Esophagus squamous epithelium (tissue), 5 donors: ENCODE measurements at places on chromosomes 11 and 22.

DNA sequence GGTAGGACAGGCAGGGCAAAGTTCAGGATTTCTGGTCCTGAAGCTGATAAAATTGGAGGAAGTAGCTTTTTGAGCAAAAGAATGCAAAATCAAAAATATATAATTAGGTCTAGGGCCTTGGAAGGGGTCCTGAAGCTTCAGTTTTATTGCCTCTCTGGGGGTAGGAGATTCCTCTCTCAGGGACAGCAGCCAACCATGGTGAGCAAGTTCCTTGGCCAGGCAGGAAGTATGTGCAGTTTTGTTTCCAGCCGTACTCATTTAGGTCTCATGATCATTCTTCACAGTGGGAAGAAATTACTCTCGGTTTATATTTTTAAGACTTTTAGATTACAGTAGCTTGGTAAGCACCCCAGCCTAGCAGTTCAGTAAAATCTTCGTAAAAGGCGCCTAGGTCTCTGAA is 2.9 kb upstream of the RAB38 start:
- DNase-seq = no peak

DNA sequence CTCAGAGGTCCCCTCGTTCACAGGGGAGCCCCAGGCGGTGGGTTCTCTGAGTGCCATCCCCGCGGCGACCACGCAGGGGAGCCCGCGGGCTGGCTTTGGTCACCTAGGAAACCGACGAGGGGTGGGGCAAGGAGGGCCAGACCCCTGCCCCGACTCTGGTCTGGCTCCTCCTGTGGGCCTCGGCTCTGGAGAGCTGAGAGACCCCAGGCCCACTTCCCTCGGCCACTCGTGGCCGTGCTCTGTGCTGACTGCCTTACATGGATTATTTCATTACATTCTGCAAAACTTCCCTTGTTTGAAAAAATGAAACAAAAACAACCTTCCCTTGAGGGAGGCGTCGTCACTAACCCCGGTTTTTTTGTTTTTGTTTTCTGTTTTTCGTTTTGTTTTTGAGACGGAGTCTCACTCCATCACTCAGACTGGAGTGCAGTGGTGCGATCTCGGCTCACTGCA is 15.1 kb upstream of the CYTH4 start:
- no peak for DNase-seq

DNA sequence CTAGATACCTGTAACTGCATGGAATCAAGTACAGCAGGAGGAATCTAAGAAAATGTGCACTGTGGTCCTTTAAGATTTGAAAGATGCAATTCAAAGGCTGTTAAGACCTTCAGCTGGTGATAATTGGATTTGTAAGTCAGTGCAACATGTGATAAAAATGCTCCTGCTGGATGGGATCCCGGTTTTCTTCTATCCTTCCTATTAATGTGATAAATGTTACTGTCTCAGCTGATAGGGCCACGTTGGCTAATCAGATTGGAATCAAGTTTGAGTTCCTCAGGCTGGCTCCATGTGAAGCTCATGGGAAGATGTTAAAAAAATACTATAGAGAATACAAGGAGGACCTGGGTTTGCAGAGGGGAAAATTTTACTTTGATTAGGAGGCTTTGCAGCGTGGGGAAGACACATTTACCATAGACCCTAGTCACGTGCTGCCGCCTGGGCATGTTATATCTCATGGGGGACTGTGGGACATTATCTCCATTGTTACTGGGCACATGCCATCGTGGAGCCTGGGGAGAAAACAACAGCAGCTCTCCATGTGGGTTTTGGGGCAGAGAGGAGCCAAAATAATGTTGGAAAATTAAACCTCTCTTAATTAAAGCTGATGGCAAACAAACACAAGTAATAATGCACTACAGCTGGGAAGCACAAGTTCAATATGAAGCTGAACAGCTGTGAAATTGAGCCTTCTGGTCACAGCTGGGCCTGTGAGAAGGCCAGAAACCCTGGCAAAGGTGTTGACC is 652.5 kb downstream of the NTM start:
- no peak for DNase-seq

DNA sequence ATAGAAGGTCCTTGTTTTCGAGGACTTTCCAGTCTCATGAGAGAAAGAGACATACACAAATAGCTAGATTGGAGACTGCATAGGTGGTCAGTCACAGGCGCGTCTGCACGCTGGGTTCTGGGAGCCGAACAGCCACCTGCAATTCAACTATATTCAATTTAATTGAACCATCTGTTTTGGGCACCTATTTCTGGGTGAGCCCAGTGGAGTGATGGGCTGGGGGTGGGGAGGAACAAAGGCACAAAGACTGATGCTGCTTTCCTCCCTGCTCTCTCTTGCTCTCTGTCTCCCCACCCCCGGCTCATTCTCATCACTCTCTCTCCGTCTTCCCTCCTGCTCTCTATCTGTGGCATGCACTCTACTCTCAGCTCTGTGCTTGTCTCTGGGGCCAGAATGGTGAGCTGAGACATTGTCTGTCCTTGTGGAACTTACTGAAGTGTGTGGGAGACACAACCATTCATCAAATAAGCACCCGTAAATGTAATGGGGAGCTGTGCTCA is 48.1 kb upstream of the B3GAT1 start:
- no peak for DNase-seq

DNA sequence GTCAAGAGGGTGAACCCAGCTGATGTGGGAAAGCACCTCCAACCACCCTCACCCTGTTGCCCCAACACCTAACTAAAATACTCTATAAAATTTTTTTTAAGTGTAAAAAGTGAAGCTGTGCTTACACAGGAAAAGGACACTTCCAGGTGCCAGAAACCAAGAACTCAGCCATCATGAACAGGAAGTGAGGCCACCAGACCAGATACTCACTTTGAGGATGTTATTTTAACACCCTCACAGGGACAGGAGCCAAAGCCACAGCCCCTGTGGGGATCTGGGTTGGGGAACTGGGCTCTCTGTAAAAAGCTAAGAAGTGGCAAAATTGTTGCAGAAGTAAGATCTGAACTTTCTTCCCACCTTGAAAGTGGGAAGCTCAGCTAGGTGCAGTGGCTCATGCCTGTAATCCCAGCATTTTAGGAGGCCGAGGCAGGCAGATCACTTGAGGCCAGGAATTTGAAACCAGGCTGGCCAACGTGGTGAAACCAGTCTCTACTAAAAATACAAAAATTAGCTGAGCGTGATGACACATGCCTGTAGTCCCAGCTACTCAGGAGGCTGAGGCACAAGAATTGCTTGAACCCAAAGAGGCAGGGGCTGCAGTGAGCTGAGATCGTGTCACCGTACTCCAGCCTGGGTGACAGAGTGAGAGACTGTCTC is 3.8 kb downstream of the RSPH14 start:
- DNase-seq = no peak

DNA sequence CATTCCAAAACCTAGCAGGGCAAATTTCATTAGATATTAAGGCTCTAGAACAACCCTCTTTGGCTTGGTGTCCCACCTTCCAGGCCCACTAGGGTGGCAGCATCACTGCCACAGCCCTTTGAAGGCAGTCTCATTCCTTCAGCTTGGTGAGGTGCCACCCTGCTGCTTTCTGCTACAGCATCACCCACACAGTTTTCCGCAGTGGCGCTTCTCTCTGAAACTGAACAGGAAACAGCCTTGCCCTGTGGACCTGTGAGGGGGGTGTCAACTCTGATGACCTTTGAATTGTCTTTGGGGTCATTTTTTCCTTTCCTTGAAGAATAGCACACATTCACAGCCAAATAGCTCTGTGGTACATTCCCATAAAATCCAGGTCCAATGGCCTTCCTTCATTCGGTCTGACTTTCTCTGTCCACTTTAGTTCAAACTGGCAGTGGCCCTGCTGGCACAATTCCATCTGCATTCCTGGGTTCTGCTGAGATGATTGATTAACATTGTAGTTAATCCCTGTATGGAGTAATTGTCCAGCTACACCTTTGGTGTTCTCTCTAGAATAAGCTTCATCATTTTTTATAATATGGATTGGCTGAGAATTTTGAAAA is 251.9 kb upstream of the FAT3 start:
- DNase-seq = no peak

- no peak for DNase-seq
These were observed 632.3 kb downstream of the TBC1D22A start for GRCh38 chr22:47394504-47395440.

DNA sequence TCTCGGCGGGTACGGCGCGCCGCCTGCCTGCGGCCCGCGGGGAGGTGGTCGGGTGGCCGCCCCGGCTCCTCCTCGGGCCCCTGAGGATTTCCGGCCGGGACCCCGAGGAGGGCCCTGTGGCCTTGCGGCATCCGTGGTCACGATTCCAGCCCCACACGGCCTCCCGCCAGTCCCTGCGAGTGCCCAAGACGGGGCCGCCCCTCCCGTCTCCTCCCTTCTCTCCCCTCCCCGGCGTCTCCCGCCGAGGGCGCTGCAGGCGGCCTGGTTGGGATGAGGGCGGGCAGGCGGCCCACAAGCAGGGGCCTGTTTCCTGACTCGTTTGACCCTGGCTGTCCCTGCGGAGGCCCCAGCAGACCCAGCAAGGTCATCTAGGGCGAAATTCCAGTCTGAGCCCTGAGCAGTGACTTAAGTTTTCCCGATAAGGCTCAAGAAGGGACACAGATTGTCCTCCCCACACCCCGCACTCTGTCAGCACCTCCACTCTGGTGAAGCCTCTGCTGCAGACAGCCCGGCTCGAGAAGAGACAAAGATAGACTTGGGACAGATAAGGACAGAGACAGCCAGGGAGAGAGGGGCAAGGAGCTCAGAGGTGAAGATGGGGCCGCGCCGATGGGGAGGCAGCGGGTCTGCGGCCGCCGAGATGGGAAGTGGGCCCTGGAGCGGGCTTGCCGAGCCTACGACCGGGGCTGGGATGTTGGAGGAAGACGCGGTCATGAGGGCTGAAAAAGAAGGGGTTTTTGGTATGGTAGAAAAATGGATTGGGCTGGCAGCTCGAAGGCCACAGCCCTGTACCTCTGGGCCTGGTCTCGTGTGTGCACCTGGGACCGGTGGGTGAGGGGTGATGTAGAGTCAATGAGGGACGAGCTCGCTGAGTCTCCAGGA is 95.0 kb downstream of the SWAP70 start:
- DNase-seq = no peak

DNA sequence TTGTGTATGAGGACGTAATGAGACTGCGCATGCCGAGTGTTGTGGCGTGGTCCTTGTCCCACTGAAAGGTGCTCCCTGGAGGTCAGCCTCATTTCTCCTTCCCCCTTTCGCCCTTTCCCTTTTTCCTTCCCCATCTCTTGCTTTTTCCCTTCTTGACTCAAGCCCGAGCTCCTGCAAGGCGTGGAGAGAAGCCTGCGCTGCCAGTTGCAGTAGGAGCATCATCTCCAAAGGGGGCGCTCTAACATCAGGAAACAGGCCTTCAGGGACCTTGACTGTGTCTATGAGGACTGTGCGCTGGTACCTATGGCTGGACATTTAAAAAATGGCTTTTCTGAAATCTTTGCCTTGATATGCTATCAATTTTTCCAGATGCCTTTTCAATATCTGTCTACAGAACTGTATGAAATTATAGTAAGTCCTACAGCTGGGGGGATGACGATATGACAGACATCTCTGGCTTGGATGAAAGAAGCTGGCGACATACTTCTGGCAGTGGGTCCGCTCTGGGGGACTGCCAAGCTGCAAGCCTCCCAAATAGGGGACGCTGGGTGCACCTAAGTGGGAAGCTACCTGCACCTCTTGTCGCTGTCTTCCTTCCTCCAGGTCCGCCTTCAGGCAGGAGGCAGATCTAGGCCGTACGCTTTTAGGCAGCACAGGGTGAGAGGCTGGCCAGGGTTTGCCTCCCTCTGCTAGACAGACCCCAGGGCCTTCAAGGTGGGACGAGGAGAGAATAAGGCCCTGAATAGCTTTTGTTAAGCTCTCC is 96.5 kb downstream of the NXPE2 start:
- DNase-seq = no peak

DNA sequence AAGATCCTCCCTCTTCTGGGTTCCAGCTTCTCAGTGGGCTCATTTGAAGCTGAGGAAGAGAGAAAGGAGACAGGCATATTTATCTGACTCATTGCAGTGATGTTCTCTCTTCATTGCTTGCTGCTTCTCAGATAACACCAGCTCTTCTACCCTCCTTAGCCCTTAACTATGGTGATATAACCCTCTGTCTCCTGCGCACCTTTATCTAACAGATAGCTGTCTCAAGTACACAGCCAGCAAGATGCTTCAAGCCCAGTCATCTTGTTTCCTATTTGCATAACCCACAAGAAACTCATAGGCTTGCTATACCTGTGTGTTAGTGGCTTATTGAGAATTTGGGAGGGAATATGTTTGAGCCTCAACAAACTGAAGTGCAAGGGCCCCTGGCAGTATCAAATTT is 12.6 kb downstream of the PRSS23 start:
- no peak for DNase-seq

DNA sequence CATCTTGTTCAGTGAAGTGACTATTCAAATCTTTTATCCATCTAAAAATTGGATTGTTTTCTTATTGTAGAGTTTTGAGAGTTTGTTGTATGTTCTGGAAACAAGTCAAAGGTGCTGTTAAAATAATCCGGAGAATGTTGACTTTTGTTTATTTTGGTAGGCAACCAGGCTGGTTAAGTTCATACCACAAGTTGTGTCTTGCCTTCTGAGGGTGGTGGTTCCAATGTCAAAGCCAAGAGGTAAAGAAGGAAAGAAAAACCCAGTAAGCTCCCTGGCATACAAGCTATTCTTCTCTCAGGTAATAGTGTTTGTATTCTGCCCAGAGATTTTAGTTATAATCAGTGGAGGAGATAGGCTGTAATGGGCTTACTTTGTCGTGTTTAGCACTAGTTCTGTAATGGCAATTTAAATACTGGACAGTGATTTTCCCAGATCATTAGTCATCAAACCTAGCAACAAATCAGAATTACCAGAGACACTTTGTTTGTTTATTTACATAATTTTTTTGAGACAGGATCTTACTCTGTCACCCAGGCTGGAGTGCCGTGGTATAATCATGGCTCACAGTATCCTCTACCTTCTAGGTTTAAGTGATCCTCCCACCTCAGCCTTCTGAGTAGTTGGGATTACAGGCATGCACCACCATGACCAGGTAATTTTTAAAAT is 15.1 kb upstream of the CSRP3 start:
- no peak for DNase-seq

DNA sequence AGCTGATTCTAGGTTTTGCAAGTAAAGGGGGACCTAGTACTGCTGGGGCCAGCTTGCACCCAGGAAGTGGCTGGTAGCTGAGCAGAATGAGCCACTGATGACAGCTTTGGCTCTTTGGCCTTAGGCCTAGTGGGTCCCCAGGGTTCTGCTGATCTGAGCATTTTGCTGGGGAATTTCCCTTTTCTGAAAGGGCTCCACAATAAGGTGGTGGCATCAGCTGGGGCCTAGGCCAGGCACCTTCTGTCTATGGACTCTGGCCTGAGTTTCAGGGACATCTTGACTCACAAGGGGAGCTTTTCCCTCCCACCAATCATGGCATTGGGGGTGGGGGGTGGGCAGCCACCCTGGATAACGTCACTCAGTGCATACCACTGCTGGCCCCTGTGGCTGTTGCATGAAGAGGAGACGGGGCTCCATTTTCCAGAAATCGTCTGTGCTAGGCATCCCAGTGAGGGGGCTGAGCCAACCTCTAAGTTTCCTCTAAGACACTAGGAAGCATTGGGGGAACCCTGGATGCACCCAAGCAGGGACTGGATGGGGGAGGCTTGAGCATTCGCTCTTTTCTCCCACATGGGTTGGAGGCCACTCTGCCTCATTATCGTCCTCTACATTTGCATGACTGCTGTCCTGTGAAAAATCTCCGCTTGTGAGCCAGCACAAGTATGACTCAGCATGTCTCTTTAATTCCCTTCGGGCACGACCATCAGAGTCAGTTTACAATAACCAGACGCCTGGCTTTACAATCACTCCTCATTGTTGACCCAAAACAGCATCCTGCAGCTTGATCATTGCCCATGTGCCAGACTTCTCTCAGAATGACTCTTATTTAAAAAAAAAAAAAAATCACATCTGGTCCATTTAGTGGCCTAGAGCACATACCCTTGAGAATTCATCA is 145.0 kb upstream of the THY1 start:
- DNase-seq = no peak

- no peak for DNase-seq
These were observed 176.4 kb upstream of the PLET1 start for GRCh38 chr11:112437096-112437495.
